ENCODE measurements at places on chromosomes 16 and 17.

GRCh38 chr16:15949210-15950160 lies at the start of gene ABCC1:
Gene ABCC1, plus strand, starts transcription at chr16:15949616. Its CDS starts 136 bp downstream, at chr16:15949752.
- peak; percentile 75 for DNase-seq

DNA sequence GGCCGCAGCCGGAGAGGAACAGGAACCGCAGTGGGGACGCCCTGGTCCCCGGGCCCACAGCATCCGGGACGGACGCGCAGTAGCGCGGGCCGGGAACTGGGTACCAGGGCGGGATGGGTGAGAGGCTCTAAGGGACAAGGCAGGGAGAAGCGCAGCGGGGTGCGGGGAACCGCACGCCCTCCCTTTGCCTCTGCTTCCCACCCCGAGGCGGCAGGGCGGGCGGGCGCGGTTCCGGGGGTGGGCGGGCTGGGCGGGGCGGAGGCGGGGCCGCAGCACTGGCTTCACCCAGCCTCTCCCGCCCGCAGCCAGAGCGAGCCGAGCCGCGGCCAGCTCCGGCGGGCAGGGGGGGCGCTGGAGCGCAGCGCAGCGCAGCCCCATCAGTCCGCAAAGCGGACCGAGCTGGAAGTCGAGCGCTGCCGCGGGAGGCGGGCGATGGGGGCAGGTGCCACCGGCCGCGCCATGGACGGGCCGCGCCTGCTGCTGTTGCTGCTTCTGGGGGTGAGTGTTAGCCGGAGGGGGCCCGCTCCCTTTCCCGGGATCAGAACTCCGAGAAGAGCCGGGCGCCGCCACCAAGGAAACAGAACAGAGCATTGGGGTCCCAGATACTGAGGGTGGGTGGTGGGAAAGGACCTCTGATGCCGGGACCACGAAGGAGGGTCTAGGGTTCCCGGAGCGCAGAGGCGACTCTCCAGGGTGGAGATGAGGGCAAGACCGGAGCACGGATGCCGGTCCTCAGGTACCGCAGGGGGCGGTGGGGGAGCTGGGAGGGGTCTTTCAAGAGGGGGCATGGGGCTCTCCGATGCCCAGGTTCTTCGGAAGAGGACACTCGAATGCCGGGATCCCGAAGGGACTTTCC lies at the start of gene NGFR:
NGFR (plus strand) TSS at position 308 of the 856 bp plus-strand sequence; CDS start at position 433, 125 bp downstream.
- DNase-seq: peak; percentile 70

- no peak for DNase-seq
These were observed 11.7 kb upstream of the SMIM5 start for GRCh38 chr17:75621489-75621888.

GRCh38 chr16:89506791-89507191 lies 1.4 kb upstream of the SPG7 start:
- DNase-seq: peak; percentile 44

- no peak for DNase-seq
These were observed 4.1 kb upstream of the MPO start for GRCh38 chr17:58284613-58285421.

GRCh38 chr17:82627405-82627804 lies 20.8 kb downstream of the WDR45B start:
- no peak for DNase-seq

DNA sequence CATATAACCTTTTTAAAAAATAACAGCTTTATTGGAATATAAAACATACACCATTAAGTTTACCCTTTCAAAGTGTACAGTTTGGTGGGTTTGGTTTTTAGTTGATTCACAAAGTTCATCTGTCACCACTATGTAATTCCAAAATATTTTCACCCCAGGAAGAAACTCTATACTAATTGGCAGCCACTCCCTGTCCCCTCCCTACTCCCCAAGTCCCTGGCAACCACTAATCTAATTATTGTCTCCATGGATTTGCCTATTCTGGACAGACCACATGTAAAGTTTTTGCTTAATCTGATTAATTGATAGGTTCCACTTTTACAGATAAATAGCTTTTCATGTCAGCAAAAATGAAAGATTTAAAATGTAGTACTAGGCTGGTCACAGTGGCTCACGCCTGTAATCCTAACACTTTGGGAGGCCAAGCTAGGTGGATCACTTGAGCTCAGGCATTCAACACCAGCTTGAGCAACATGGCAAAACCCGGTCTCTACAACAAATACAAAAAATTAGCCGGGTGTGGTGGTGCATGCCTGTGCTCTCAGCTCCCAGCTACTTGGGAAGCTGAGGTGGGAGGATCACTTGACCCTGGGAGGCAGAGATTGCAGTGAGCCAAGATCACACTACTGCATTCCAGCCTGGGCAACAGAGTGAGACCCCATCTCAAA lies 25.0 kb upstream of the MAPK3 start:
- no peak for DNase-seq

DNA sequence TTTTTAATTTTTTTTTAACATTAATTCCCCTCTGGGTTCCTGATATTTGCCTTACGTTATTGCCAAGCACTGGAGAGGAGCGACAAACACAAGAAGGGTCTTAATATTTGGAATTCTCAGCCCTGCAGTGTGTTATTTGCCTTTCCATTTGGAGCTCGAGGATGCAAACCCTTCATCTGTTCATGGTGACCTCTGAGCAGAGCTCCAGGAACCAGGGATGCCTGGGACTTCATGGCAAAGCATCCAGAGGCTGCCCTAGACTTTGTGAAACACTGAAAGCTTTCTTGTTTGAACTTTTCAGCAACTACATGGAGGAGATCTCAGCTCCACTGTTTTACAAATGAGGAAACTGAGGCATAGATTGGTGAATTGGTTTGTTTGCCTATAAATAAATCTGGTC lies 254.2 kb downstream of the CBLN1 start:
- no peak for DNase-seq

DNA sequence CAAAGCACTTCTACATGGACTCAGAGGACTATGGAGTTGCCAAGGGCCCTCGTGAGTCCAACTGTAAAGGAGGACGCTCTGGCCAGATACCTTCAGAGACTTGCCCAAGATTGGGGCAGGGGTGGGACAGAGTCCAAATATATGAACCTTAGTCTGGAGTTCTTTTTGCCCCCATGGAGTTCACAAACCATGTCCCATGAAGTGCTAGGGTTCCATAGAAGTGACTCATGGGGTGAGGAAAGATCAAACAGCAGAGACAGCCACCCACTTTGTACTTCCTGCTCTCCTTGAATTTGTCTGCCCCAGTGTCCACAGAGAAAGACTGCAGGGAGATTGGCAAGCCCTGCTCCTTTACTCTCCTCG lies 29.0 kb downstream of the SRL start:
- DNase-seq: no peak

GRCh38 chr17:66449418-66449977 lies 147.1 kb downstream of the PRKCA start:
- no peak for DNase-seq

GRCh38 chr17:19288453-19288852 lies 51.3 kb downstream of the EPN2 start:
- DNase-seq: no peak

GRCh38 chr16:80085606-80086005 lies 455.2 kb upstream of the DYNLRB2 start:
- no peak for DNase-seq
